Hematopoietic multipotent progenitor cell treated with erythropoietin and hydrocortisone succinate and interleukin-3 and kit ligand, for 6 days (in vitro differentiated cells): ENCODE measurements at places on chromosomes 16 and 17.

GRCh38 chr16:78659668-78660217 lies 560.3 kb downstream of the WWOX start:
- no peak for DNase-seq

DNA sequence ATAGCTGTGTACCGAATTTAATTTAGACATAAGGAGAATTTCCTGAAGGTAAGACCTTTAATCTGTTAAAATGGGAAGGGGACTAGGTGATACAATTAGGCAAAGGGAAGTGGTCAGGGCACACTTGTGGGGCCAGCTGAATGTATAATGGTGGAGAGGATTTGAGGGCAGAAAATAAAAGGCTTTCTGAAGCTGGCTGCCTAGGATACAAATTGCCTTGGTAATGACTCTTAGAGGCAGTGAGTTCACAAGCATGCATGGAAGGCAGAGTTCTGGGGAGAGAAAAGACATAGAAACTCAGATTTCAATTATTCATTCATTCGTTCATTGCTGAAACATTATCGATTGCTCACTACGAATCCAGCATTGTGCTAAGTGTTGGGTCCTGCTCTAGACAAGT lies 12.4 kb upstream of the NFAT5 start:
- DNase-seq: no peak

DNA sequence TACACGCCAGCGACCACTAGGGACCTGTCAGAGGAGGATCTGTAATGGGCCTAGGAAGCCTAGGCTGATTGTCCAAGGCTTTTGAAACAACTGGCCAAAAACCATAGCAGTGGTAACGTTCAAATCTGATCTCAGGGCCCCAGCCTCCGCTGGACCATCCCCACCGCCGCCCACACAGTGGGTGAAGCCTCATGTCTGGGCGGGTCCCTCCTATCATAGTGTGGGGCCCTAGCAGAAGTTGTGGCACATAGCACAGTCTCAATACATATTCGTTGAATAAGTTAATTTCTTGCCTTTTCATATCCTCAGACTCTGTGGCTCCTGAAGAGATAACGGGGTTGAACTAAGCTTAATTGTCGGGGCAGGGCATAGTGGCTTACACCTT lies 818 bp downstream of the DPH1 start:
- DNase-seq: no peak

DNA sequence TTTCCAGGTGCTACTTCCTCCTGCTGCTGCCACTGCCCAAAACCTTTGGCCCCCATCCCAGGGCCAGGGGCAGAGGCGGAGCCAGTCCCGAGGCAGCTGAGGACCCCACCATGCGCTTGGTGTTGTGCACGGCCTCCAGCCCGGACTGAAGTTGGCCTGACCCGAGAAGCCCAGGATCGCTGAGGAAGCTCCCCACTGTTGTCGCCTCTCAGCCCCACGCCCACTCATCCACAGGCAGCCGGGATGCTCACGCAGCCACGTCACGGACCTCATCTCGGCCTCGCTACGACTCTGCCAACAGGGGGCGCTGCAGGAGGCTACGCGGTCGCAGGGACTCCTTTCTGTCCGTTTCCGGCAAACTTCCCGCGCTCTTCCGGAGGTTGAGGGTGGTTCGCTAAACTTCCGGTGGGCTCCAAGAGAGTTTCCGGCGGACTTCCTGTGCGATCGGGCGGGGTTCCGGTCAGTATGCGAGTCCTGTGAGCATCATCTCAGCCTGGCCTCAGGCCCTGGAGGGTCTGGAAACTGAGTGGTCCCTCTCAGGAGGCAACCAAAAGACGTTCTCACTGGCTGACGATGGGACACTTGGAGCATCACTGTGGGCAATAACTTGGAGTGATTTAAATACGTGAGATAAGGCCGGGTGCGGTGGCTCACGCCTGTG lies 12.4 kb downstream of the ZG16B start:
- peak; percentile 86 for DNase-seq

DNA sequence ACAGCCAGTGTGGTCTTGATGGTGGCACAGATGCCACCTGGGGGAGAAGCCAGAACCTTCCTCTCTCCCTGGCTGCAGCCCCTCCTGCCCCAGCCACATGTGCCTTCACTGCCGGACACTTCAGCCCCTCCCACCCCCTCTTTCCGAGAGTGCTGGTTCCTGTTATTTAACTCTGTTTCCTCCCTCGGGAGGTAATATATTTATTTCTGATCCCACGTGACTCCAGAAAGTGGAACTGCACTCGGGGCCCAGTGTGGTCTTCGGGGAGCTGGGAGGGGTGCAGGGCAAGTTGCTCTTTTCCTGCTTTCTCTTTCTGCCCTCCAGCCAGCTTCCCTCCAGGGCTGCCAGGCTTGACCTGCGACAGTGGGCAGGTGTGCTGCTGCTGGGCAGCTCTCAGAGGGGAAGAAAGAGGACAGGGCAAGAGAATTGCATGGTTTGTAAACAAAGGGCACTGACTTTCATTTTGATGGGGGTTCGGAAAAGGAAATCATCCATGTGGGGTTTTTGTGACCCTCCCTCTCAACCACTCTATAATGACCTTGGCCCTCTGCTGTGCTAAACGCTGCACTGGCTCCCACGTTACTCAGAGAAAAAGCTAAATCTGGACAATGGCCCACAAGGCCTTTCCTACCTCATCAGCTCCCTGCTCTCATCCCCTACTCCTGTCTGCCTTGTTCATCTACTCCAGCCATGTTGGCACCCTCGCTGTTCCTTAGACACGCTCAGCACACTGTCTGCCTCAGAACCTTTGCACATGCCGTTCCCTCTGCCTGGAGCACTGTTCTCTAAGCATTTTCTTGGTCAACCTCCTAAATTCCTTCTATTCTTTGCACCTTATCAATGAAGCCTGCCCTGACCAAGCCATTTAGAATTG lies 8.2 kb upstream of the CIITA start:
- peak; percentile 72 for DNase-seq

DNA sequence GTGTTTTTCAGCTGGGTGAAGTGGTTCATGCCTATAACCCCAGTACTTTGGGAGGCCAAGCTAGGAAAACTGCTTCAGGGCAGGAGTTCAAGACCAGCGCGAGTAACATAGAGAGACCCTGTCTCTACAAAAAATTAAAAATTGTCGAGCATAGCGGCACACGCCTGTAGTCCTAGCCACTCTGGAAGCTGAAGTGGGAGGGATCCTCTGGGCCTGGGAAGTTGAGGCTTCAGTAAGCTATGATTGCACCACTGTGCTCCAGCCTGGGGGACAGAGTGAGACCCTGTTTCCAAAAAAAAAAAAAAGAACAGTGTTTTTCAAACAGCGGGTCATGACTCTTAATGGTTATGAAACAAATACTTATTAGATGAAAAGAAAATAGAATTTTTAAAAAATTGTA lies 2.3 kb upstream of the CYTH1 start:
- DNase-seq: no peak

GRCh38 chr17:79116575-79117368 lies 42.1 kb downstream of the ENGASE start:
- no peak for DNase-seq

DNA sequence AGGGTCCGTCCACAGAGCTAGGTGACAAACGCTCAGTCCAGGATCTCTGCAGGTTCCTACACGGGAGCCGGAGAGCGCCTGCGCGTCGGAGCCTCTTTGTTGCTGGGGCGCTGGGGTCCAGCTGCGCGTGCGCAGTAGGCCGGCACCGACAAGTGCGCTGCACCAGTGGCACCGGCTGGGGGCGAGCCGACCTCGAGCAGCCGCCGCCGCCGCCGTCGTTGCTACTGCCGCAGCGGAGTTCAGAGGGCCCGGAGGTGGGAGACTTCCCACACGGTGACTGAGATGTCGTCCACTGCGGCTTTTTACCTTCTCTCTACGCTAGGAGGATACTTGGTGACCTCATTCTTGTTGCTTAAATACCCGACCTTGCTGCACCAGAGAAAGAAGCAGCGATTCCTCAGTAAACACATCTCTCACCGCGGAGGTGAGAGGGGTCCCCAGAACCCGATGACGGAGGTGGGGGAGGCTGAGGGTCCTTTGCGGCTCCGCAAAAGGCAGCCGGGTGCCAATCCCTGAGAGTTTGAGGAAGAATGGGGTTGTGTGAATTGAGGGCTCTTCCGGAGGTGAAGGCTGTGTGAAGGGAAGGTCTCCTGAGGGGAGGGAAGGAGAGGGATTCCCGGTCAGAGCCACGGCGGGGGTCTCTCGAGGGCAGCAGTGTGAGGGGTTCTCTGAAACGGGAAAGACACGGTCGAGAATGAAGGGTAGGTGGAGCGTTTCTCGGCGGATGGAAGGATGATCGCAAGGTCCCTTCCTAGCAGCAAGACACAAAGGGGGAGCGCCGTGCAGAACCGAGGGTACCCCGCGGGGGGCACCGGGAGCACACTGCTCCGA lies at the start of gene GDPD1:
Gene GDPD1, plus strand, starts transcription at position 184 of the 831 bp plus-strand sequence. Its CDS starts 99 bp downstream, at position 283.
- peak; percentile 98 for DNase-seq

DNA sequence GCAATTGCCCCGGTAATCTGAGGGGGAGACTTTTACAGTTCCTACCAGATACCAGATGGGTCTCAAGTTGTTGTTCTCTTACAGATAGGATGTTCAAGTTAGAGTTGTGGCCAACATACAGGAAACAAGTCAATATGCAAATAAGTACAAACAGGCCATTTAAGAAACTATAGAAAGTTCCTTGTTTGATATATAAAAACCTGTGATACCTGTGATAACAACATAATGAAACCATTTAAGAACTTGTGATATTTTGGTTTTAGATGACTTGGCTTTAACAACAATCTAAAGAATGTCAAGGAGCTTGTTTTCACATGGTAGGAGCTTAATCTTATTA lies 16.8 kb downstream of the CDR2 start:
- no peak for DNase-seq

DNA sequence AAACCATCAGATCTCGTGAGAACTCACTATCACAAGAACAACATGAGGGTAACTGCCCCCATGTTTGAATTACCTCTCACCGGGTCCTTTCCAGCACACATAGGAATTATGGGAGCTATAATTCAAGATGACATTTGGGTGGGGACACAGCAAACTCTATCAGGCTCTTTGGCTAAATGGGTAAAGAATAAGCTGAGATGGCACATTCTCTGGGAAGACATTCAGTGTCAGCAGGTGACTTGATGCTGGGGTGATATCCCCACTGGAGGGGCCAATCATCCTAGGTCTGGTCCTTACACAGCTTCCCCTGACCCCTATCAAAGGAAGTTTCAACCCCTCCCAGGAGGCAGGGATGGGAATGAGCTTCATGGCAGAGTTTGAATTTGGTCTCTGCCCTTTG lies 664.0 kb upstream of the EEF2KMT start:
- DNase-seq: no peak

DNA sequence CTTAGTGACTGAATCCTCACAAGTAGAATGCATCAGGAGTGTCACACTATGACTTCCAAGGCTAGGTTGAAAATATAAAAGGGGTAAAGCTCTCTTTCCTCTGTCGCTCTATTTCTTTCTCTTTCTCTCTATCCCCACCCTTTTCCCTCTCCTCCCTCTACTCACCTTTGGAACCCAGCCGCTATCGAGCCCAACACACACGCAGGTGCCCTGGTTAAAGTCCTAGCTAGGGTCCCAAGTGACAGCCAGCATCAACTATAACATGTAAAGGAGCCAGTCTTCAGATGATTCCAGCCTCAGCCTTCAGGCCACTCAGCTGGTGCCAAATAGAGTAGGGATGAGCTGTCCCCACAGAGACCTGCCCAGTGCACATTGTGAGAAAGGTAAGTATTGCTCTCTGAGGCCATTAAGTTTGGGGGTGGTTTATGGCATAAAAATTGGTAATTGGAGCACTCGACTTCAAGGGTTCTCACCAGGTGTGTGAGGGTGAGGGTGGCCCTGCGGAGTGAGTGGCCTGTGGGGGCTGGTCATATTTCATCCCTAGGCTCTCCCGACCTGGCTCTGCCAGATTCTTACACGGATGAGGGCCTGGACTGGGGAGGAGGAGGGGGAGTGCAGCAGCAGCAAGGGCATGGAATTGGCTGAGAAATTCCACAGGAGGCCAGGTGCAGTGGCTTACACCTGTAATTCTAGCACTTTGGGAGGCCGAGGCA lies 14.9 kb upstream of the C16orf54 start:
- no peak for DNase-seq

- DNase-seq: no peak
These were observed 2.4 kb downstream of the PFN1 start for GRCh38 chr17:4945944-4946280.

GRCh38 chr17:410543-411401 lies 58.2 kb upstream of the RPH3AL start:
- peak; percentile 87 for DNase-seq

GRCh38 chr17:82121660-82122629 lies 23.9 kb upstream of the FASN start:
- peak; percentile 37 for DNase-seq

DNA sequence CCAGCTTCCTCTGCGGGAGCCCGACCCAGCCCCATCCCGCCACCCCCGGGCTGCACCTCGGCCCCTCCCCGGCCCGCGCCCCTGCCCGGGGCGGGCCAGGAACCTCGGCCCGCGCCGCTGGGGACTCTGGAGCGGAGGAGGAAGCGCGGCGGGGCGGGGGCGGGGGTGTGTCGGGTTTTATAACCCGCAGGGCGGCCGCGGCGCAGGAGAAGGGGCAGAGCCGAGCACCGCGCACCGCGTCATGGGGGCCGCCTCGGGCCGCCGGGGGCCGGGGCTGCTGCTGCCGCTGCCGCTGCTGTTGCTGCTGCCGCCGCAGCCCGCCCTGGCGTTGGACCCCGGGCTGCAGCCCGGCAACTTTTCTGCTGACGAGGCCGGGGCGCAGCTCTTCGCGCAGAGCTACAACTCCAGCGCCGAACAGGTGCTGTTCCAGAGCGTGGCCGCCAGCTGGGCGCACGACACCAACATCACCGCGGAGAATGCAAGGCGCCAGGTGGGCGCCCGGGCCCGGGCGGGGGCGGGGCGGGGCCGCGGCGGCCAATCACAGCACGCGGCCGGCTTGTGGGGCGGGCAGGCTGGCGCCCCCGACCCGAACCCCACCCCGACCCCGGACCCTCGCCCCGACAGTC lies at the start of gene ACE:
Gene ACE, plus strand, starts transcription at position 208 of the 626 bp plus-strand sequence. Its CDS starts 34 bp downstream, at position 242.
- DNase-seq: peak; percentile 59

DNA sequence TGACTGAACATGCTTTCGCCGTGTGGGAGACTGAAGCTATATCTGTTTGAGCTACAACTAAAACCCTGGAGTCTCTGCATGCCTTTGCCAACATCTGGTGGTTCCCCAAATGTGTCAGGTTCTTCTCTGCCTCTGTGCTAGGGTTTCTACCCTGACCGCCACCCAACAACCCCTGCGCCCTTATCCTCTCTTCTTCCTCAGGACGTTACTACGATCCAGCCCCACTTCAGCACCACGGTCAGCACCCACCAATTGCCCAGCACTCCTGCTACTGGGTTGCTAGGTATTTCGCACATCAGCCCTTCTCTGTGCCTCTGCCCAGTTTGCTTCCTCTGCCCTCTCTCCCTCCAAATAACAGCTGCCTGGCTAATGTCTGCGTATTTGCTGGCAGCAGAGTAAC lies 106.3 kb upstream of the HSBP1 start:
- DNase-seq: peak; percentile 79

DNA sequence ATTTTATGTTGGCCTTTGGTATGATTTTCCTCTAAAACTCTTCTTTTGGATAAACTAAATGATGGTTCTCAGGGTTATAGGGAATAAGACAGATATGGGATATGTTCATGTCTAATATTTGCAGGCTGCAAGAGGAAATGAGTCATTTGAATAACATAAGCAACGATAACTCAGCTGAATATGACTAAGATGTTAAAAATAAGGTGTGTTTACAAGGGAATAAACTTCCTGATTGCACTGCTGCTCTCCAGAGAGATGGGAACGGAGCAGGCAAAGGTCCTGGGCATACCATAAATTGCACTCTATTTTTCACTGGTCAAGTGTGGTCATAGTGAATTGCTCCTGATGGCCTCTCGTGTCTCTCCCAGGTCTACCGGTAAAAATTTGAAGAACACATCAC lies 666.2 kb downstream of the TOX3 start:
- no peak for DNase-seq

- DNase-seq: no peak
These were observed 31.0 kb downstream of the MMP15 start for GRCh38 chr16:58056580-58056979.

- peak; percentile 55 for DNase-seq
These were observed 26.8 kb downstream of the MPP2 start for GRCh38 chr17:43880420-43880991.
